Large intestine (tissue), 12 donors: ENCODE measurements at places on chromosomes 6 and 20. TPM values are rescaled to one million over a fixed set of nuclear protein-coding genes. Genes with fewer than 3 reads are reported as not detected.

The ANKRD66 gene
- polyA plus RNA-seq = not detected

The KCNK17 gene
- polyA plus RNA-seq = 3.2 TPM

The SIRPD gene
- polyA plus RNA-seq = 0.19 TPM

DNA sequence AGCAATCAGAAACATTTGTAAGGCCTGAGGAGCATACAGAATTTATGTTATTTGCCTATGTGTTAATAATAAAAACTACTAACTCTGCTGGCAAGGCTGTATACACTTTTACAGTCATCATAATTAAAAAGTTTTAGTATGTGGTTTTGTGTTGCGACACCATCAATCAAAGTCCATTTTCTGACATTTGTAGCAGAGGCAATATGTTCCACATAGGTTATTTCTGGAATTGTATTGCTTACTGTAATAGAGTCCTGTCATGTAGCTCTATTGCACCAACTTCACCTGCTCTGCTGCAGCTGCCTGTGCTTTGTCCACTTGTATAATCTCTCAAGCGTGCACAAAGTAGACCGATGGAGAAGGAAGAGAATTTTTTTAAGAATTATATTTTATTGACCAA, 501.8 kb downstream of the HACE1 start:
- no peak overlapping the region for H3K4me3 ChIP-seq
- no peaks in the 10 kb centered on the region for H3K36me3 ChIP-seq
- no peak overlapping the region for H3K27ac ChIP-seq
- H3K27me3 ChIP-seq = no peaks in the 10 kb centered on the region

DNA sequence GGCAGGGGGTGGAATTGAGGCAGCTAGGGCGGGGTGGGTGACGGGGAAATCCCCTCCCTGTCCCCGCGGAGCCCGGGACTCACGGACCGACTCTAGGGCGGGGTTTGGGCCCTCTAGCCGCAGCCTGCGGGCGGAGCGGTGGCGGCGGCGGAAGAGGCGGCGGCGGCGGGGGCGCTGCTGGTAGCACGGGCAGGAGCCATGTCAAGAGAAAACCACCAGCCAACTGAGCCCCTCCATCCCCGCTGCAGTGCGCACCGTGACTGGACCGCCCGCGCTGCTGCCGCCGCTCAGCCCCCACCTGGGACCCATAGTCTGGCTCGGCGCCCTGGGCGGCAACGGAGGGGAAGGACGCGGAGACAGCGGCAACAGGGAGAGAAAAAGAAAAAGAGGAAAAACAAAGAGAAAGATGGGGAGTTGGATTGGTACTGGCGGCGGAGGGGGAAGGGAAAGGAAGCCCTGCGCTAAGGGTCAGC, 1.2 kb upstream of the C6orf62 start:
- peak overlapping the region; percentile 98 for H3K27ac ChIP-seq
- peaks cover 14% of the 10 kb centered on the region for H3K36me3 ChIP-seq
- peaks cover 4% of the 10 kb centered on the region for H3K4me1 ChIP-seq
- peak; percentile 21 for DNase-seq
- peak overlapping the region; percentile 88 for H3K4me3 ChIP-seq

DNA sequence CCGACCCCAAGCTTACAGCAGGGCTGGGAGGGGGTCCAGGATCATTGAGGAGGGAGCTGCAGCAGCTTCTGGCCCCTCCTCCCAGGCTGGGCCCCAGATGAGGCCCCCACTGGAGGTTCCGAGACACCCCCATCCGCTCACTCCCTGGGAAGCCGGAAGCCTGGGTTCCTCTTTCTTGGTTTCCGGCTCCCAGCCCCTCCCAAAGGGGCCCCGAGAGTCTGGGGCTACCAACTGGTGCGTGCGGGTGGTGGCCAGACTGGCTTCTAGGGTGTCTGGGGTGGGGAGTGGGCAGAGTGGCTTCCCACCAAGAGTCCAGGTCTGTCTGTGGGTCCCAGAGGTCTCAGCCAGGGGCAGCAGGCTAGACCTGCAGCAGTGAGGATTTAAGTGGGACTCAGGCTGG, 2.2 kb downstream of the RGS19 start:
- no peaks in the 10 kb centered on the region for H3K36me3 ChIP-seq
- H3K27ac ChIP-seq = no peak overlapping the region
- DNase-seq = no peak
- H3K27me3 ChIP-seq = peaks cover 35% of the 10 kb centered on the region
- H3K4me3 ChIP-seq = no peak overlapping the region
- peaks cover 14% of the 10 kb centered on the region for H3K4me1 ChIP-seq

DNA sequence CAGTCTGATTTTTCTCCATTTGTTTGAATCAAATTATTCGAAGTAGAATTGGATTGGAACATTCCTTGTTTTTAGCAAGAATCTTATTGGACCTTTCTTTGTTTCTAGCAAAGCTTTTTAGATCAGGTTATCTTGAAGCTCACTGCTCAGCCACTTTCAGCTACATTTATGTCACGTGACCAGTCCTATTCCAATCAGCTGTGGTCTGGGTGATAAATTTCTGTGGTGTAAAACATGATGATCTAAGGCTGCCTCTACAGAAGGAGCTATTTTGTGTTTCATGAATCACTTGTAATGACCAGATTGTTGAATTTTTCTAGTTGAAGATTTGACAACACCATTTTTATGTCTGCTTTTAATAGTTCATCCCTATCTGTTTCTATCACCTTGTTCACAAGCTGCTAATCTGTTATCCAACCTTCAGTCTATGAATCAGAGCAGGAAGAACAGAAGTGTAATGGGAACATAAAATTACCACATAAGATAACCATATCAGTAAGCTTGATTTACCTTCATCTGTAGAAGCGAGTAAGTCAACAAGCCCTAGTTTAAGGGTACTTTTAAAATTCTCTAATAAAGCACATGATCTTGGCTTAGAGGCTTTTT, 101.0 kb upstream of the MAP3K7 start:
- no peak overlapping the region for H3K27ac ChIP-seq
- no peak overlapping the region for H3K4me3 ChIP-seq
- H3K4me1 ChIP-seq = no peaks in the 10 kb centered on the region

GRCh38 chr6:44096612-44097011, 30.6 kb downstream of the MRPL14 start:
- no peak overlapping the region for H3K4me3 ChIP-seq
- peaks cover 7% of the 10 kb centered on the region for H3K36me3 ChIP-seq
- DNase-seq = peak; percentile 75

DNA sequence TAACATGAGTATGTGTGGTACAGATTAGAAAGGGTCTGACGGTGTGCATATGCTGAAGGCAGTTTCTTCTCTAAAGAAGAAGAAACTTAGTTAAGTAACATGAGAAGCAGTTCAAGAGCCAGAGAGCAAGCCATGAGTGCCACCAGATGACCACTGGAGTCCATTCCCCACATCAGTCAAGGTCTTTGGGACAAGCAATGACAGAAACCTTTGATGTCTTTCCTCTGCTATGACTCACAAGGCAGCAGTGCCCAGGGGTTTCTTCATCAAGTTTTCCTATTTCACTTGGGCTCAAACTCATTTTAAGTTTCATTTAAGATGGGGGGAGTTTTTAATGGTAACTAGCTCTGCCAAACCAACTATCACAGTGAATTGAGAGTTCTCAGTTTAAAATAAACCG, 303.8 kb upstream of the TBX18 start:
- H3K36me3 ChIP-seq = no peaks in the 10 kb centered on the region
- no peak overlapping the region for H3K27ac ChIP-seq
- no peaks in the 10 kb centered on the region for H3K27me3 ChIP-seq
- H3K4me3 ChIP-seq = no peak overlapping the region
- no peaks in the 10 kb centered on the region for H3K4me1 ChIP-seq

DNA sequence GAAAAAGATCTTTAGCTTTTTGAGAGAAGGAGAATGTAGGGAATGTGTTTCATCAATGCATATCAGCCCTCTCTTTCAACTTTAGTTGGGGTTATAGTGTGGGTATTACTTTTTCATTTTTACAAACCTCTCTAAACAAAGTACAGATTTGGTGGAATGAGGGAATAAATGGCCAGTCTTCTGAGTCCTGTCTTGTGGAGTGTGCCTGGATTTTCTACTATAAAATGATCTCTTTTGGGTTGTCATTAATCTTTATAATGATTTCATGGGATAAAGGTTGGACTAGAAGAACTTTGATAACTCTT, 209.3 kb downstream of the RNF144B start:
- no peaks in the 10 kb centered on the region for H3K36me3 ChIP-seq
- no peak overlapping the region for H3K4me3 ChIP-seq
- no peaks in the 10 kb centered on the region for H3K4me1 ChIP-seq
- no peak overlapping the region for H3K27ac ChIP-seq
- DNase-seq = no peak

- no peak overlapping the region for H3K4me3 ChIP-seq
- no peaks in the 10 kb centered on the region for H3K4me1 ChIP-seq
- H3K27ac ChIP-seq = no peak overlapping the region
Observed at GRCh38 chr6:73085443-73085871, 139.8 kb downstream of the KHDC1L start.

DNA sequence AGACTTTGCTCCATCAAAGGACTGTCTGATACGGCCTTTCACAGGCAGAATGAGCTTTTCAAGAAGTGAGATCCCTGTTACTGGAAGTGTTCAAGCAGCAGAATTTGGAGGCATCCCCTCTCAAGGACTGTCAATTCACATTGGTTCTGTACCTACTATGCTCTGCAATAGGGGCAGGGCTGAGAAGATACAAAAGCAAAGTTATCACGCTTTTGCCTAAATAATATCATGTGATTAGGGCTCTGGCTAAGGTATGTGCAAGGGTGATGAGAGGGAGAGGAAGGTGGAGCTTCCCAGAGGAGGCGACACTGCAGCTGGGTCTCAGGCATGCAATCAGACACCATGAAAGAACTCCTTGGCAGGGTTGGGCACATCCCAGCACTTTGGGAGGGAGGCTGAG, 80.2 kb upstream of the PIM1 start:
- no peak overlapping the region for H3K27ac ChIP-seq
- H3K4me1 ChIP-seq = peaks cover 17% of the 10 kb centered on the region
- H3K36me3 ChIP-seq = no peaks in the 10 kb centered on the region
- DNase-seq = no peak

GRCh38 chr6:169783401-169783800, 32.0 kb downstream of the ERMARD start:
- H3K27ac ChIP-seq = no peak overlapping the region
- H3K36me3 ChIP-seq = peaks cover 20% of the 10 kb centered on the region
- H3K4me3 ChIP-seq = no peak overlapping the region
- H3K27me3 ChIP-seq = no peaks in the 10 kb centered on the region
- no peak for DNase-seq
